ENCODE measurements at places on chromosomes 12 and 14.

GRCh38 chr12:1047898-1048660 lies 57.1 kb downstream of the ERC1 start:
- no peak for DNase-seq

GRCh38 chr14:36105401-36105800 lies 71.1 kb downstream of the PTCSC3 start:
- DNase-seq: peak; percentile 92

DNA sequence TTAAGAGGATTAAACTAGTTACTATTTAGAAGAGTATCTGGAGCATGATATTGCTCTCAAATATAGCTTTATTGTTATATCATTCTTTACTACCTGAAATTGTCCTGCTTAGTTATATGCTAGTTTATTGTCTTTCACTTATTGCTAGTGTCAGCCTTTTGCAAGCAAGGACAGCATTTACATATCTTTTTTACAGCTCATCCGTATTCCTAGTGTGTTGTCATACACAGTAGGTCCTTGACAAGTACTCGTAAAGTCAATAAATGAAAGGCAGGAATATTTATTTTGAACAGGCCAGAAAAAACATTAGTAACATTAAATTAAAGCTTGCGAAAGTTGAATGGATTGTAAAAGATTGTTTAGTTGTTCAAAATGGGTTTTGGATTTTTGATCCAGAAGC lies 35.0 kb downstream of the CRADD start:
- peak; percentile 63 for DNase-seq

DNA sequence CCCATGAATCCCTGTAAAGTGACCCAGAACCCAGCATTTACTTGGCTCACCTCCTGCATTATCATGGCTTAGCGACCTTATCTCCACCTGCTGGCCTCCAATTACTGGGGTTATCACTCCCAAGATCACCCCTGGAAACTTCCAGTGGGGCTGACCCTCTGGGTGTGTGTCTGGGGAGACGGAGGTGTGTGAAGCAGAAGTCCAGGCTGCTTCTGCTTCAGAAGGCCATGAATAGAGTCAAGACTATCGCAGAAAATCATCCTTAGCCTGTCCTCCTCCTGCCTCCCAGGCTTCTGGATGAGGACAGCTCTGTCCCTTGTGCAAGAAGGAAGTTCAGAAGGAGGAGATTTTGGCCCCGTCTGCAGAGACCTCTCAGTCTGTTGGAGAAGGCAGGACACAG lies 408 bp upstream of the KRT72 start:
- DNase-seq: no peak

DNA sequence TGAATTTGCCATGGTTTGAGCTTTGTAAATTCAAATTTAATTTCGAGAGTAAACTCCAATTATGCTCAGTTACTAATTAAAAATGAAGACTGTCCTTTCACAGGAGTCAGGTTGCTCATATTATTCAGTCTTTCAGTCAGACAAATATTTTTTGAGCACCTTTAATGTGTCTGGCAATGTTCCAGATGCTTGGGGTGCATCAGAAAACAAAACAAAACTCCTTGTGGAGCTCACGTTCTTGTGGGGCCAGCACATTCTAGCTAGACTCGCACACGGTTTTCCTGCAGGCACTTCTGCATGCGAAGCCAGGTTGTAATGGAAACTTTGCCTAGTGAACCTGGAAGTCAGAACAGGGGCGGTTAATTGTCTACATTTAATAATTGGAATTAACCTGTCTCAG lies 64.0 kb upstream of the ATF1 start:
- no peak for DNase-seq

DNA sequence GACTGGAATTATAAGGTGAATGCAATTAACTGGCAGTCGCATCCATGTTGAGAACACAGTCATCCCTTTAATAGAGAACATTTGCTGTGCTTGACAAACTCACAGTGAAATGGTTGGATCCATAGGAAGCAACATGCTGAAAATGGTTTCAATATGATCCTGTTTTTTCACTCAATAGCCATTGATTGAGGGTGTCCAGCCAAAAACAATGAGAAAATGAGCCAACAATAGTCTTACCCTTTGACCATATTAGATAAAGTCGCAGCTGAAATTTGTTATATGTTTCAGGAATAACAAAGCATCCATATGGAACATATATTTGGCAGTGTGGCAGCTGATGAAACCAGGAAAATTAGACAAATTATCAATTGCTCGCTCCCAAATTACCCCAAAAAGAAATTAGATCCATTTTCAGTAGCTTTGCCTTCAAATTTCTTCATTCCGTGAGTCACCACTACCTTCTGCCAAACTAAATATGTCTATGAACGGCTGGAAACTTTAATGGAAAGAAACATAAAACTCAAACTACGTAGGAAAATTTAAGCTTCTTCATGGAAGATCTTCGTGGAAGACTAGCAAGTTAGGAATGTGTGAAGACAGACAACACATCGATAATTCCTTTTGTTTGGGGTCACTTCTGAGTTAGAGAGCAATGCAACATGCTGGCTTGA lies 17.4 kb downstream of the IGF1 start:
- no peak for DNase-seq

- no peak for DNase-seq
Measured at GRCh38 chr14:101861464-101861863, 100.0 kb downstream of the PPP2R5C start.

DNA sequence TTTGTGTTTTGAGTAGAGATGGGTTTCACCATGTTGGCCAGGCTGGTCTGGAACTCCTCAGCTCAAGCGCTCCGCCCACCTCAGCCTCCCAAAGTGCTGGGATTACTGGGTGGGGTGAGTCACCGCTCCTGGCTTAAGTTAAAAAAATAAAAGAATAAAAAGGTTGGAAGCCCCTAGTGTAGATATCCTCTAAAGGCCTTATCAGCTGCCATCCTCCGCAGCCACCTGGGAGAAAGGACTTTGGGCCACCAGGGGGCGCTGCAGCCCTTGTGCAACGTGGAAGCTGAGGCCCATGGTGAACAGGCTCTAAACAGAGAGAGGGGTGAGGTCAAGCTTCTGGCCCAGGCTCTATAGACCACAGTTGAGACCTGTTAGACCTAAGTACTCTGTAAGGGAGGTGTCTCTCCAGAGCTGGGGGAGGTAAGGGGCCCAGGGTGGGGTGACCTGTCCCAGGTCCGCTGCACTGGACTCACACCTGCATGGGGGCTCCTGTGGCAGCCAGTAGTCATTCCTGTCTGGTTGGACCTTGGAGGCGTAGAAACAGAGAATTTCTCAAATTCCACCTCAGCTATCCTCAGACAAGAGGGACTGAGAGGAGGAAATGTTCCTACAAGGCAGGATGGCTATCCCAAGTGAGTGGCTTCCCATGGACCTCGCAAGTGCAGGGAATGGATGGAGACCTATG lies 14.0 kb upstream of the RACGAP1 start:
- peak; percentile 64 for DNase-seq

- no peak for DNase-seq
Measured at GRCh38 chr12:43760396-43760795, 1.6 kb downstream of the IRAK4 start.

Measured in NCI-H510A treated with DMSO at 0.1 percent for 48 hours (cell line).